ENCODE measurements at places on chromosomes 12 and 14.
A peak's percentile ranks its signal among the peaks of the same experiment; 100 is the strongest.

- no peak for DNase-seq
Measured at GRCh38 chr14:53161758-53162435, 8.8 kb upstream of the DDHD1 start.

GRCh38 chr12:21438643-21439042, 1.2 kb downstream of the PYROXD1 start:
- DNase-seq = peak; percentile 26

DNA sequence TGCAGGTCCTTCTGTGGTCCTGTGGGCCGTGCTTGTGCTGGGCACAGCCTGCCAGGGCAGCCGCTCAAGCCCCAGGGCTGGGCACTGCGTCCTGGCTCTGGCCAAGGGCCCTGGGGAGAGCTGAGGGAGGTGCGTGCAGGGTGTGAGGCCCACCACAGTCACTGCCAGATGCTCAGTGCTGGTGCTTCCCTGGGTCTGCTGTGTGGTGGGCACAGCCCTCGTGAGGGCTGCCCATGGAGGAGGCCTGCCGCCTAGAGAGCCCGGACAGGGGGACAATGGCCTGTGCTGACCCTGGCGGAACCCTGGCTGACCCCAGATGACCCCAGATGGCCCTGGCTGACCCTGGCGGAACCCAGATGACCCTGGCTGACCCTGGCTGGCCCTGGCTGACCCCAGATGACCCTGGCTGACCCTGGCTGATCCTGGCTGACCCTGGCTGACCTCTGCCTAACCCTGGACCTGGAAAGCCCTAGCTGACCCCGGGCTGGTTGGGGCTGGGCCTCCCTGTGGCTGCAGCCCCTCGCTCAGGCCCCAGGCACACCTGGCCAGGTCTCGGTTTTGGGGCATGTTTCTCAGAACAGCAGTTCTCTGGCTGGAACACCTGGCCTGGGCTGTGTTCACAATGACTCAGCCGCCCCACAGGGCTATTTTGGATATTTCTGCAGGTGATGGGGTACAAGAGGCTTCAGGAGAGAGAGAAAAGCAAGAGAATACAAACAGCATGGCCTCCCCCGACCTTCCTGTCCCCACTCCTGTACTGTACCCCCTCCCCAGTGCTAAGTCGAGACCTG, 55.4 kb downstream of the TMEM121 start:
- no peak for DNase-seq

GRCh38 chr14:100381395-100382105, 58.4 kb downstream of the SLC25A47 start:
- DNase-seq = no peak

DNA sequence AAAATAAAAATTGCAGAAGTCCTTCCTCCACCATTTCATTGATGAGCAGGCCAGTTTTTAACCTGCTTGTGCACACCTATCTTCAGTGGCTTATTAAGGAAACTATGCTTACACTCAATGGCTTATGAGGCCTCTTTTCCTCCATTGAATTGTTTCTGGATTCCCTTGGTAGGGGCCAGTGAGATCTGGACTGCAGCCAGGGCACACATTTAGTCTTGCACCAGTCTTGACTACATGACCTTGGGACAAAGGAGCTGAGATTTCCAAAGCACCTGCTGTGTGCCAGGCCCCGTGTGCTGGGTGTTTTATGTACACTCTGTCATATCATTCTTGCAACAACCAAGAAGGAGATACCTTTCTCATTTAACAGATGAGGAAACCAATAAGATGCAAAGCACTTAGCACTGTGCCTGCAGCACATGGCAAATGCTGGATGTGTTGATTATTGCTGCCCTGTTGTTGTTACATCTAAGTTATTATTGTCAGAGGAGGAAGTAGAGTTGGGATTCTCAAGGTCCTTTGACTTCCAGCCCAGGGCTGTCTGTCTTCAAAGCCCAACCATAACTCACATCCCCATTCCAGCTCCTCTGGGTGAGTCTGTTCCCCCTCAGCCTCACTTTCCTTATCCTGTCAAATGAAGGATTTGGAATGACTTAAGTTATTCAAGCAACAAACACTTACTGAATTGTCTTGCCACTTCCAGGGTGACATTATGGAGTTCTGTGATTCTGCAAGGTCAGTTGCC, 31.6 kb upstream of the RIN3 start:
- DNase-seq = no peak

DNA sequence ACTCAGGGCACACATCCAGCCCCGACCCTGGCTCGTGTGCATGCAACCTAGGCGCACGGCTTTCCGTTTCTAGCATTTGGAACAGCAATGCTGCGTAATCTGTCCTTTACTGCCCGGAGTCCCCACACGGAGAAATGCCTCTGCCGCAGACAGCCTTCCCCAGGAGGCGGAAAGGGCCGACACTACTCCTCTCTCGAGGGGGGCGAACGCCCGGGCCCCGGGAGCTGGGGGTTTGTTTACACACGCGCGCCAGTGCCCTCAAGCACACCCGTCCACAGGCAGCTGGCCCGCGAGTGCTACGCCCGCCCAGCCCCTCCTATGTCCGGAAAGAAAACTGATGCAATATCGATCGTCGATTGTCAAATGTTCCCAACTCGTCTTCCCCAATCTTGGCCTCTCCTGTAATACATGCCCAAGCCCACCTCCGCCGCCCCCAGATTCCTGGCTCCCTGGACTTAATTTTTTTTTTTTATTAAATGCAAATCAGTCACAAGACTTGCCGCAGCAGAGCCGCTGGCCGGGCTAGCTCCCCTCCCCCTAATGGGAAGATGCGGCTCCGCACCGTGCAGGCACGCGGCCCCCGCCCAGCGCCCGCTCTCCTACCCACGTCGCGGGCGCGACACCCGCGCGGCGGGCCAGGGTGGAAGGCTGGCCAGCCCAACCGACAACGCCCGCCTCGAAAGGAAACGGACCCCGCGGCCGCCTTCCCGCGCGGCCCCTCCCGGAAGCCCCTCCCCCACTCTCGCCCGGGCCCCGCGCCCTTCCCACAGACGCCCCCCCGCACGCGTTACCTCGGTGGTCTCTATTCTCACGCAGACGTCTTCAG, 642 bp downstream of the SLC38A2 start:
- DNase-seq = peak; percentile 65

DNA sequence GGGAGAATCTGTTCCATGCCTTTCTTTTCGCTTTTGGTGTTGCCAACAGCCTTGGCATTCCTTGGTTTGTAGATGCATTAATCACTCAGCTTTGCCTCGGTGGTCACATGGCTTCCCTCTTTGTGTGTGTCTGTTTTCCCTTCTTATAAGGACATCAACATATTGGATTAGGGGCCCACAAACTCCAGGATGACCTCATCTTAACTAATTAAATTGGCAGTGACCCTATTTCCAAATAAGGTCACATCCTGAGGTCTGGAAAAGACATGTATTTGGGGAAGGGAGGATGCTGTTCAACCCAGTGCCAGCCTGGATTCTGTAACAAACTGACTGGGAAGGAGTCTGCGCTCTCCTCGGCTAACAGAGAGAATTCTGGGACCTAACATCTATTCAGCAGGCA, 365.7 kb upstream of the FKBP4 start:
- peak; percentile 1 for DNase-seq

GRCh38 chr12:132428936-132429601, 60.9 kb upstream of the FBRSL1 start:
- no peak for DNase-seq

DNA sequence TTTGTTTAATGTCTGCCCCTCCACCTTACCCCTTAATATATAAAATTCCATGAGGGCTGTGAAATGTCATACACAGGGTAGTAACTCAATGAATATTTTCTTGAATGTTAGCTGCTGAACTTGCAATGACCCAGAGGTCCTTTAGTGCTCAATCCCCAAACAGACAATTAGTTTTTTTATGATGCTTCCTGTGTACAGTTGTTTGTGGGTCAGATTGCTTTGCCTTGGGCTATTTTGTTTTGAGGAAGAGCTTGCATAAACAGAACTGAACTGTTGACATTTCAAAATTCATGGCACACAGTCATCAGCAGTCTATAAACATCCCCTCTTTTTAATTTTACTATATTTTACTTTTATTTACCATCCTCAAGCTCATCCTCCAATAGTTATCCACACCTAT, 820.5 kb upstream of the SEL1L start:
- DNase-seq = no peak

DNA sequence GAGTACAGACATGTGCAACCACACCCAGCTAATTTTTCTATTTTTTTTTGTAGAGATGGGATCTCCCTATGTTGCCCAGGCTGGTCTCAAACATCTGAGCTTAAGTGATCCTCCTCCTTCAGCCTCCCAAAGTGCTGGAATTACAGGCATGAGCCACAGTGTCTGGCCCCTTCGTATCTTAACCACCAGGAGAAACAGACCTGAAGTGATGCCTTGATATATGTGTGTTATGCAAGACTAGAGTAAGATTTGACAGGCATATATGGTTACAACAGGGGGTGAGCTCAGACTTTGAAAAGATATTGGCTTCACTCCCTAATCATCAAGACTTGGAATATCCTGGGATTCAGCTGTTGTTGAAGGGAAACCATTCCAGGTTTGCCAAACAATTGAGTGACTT, 10.7 kb upstream of the GALNT6 start:
- no peak for DNase-seq

- no peak for DNase-seq
Measured at GRCh38 chr14:99473458-99473857, 7.2 kb downstream of the SETD3 start.

GRCh38 chr14:67820428-67820971, 921 bp downstream of the RAD51B start:
- peak; percentile 48 for DNase-seq

DNA sequence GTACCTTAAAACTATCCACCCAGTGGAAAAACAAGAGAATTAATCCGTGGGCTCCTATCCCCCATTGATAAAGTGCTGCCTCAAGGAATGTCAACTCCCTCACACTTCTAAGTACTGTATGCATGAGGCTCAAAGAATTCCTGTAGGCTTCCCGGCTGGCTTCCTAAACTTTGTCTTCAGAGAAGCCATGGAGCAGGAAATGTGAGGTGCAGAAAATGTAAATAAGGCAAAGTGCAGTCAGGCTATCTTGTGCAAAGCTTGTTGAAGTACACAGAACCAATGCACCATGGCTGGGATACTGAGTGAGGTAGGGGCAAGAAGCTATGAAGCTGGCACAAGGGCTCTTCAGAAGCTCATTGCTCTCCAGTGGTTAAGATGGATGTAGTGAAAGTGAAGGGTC, 611.0 kb downstream of the FSCB start:
- no peak for DNase-seq

DNA sequence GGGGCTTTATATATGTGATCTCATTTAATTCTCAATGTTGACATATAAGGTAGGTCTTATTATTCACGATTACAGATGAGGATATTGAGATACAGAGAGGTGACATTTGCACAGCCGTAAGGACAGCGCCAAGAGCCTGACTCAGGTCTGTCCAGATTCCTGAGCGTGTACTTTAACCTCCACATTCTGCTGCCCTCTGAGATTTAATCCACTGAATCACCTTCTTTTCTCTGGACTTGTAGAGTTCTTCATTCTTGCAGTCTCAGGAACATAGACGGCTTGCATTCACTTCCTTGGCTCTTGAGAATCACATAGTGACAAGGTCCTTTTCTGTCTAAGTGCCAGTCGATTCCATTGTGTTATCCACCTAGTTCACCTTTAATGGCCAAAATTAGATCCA, 141.0 kb upstream of the ARHGAP5 start:
- DNase-seq = no peak

GRCh38 chr12:92821142-92821541, 108.0 kb downstream of the EEA1 start:
- DNase-seq = no peak

- no peak for DNase-seq
Measured at GRCh38 chr12:23535441-23535840, 414.0 kb downstream of the SOX5 start.

- peak; percentile 29 for DNase-seq
Measured at GRCh38 chr14:50099335-50099734, 17.0 kb downstream of the VCPKMT start.
